Activated CD4-positive, alpha-beta T cell treated with anti-CD3 and anti-CD28 coated beads for 1 hour (primary cell): ENCODE measurements at places on chromosomes 2 and 18.

DNA sequence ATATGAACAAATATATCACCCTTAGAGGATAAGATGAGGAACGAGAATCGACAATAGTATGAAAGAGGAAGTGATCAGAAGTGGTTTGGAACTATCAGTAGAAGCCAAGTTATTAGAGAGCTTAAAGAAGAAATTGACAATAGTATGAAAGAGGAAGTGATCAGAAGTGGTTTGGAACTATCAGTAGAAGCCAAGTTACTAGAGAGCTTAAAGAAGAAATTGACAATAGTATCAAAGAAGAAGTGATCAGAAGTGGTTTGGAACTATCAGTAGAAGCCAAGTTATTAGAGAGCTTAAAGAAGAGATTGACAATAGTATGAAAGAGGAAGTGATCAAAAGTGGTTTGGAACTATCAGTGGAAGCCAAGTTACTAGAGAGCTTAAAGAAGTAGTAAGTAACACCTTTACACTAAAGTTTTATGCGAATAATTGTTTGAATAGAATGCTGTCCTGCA lies 175.5 kb downstream of the ZNF407 start:
- DNase-seq = no peak

DNA sequence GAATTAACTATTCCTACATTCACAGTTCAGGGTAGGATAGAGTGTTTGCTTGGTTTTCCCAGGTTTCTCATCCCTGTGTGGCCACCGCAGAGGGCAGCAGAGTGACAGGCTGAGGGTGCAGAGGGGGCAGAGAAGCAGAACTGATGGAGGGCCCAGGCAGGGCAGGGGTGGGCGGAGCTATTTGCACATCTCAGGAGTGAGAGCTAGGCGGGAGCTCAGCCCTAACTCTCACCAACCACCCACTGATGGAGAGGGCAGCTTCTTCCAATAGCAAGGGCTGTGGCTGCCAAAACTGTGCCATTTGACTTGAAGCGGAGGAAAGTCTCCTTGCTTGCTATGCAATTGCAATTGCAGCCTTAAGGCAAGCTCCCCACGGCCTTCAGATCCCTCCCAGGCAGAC lies 12.0 kb upstream of the DARS1 start:
- no peak for DNase-seq

- no peak for DNase-seq
Observed at GRCh38 chr2:23385351-23385747, 370 bp downstream of the KLHL29 start.

DNA sequence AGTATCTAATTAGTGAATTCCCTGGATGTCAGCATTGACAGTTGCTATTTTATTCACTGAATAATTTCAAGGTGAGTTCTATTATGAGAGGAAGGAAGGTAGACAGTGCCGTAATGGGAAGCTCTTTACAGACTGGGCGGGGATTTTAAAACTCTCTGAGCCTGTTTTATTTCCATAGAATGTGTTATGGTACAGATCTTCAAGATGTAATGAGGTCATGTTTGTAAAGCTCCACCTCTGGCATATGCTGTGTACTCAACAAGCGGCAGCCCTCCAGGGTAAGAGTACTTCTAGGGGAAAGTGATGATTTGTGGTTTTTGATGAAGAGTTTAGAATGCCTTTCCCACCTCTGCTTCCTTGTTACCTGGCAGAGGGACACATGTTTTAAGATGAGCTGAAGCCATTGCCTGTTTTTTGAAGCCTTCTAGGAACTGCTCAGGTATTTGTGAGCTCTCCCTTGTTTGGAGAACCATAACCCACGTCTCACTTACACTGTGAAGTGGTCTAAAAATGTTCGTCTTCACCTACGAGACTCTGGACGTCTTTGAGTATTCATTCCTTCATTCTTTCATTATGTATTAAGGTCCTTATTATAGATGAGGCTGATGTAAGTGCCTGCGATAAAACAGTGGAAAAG lies 251.2 kb downstream of the PTGR3 start:
- DNase-seq = no peak

GRCh38 chr2:45224321-45224992 lies 215.2 kb upstream of the SIX2 start:
- no peak for DNase-seq

GRCh38 chr18:45722899-45723298 lies 1.1 kb upstream of the SLC14A1 start:
- DNase-seq = peak; percentile 47

DNA sequence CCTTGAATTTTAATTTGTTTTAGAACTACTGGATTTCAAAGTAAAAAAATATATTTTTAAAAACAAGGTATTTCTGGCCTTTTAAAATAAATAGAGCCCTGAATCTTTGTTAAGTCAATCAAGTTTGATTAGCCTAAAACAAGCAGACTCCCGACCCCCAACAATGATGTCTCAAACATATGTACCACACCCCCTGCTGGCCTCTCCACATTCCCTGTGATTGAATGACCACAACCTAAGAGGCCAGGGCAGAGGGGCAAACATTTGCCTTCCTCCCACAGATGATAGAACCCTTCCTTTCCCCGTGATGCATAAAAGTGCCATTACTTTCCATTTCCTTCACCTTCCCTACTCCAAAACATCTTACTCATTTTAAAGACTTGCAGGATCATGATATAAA lies 130.9 kb downstream of the STK39 start:
- no peak for DNase-seq

DNA sequence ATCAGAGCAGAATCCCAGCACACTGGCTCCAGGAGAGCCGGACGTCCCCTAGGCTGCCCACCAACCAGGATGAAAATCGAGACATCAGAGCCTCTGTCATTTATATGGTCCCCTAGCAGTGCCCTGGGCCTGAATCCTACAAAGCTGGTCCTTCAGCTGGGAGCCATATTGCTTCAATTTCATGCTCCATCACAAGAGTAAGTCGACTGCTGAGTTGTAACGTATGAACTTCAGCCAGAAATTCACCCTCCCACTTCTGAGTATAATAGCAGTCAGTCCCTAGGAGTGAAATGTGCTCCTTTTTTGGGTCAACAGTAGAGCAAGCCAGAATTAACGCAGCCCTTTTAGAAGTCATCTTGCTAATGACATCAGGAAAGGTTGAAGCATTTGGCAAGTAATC lies 126.4 kb downstream of the CCBE1 start:
- DNase-seq = no peak

GRCh38 chr18:48409591-48410094 lies 460 bp upstream of the ZBTB7C start:
- DNase-seq = no peak

DNA sequence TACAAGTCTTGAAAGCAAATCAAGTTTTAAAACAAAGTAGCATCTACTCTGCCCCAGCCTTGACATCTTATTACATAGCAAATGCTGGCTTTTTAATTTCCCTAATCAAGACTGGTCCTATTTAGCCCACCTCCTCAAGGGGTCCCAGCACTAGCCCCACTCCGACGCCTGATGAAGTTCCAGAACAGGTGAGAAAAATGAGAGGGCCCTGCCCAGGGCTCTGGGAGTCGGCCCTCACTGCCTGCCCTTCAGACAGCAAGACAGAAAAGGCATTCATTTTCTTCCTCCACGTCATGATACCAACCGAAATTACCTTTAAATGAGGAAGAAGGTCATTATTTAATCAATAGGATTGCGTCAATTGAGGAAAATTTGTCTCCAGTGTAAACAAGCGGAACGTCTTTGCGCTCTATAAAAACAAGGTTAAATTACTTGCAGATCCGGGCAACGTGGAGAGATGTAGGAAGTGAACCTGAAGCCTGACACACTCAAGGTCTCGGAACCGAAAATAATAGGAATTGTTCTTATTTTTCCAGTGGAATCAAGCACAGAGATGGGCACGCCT lies 170.6 kb upstream of the PKDCC start:
- DNase-seq = no peak

- DNase-seq = no peak
Observed at GRCh38 chr2:168683996-168684395, 118.4 kb upstream of the NOSTRIN start.

DNA sequence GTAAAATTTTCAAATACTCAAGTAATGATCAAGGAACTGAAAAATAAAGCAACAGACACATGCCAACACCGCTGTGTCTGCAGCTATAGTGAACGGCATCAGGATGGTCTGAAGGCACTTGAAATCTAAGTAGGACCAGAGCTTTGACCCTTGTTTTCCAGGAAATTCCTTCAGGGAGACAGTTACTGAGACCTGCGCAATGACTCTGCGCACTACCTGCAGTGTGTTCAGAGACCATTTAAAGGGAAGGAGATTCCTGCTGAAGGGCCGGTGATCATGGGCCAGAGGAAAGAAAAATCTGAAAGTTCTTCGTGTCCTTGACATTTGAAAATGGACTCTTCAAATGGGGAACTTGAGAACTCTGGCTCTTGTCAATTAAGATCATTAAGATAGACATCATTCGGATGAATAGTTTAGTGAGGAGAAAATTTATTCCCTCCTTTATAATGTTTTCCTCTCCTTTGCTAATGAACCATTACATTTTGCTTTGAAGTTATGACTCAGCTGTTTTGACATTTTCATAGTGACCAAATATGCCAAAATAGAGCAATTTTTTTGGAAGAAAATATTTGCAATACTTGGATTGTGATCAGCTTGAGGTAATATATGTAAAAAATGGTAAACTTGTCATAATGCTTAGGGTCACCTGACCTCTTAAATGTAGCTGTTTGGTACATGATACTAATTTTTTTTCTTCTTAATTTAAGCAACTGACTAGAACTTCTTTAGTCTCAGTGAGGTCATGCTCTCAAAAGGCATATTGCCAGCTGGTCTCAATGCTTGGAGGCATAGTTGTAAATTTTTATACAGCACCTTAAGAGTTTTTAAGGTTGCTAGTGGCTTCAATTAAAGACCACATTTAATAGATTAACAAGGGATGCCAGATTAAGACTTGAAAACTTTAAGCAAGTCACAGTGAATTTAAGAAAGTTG lies 329.3 kb downstream of the ARHGAP15 start:
- DNase-seq = no peak

- no peak for DNase-seq
Observed at GRCh38 chr2:240200230-240201051, 60.0 kb upstream of the OTOS start.

DNA sequence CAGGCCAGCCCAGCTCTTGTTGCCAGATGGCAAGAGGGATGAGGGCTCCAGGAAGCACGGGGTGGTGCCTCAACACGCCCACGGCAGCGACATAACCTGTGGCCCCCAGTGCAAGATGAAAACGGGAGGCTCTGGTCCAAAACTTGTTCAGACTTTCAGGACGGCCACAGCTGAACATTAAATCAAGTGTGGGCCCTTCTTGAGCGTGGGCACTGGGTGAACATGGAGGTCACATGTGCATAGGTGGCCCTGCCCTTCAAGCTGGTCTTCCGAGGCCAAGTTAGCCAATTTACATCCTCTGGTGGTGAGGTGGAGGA lies 77.5 kb downstream of the NDUFA10 start:
- DNase-seq = no peak

- DNase-seq = no peak
Observed at GRCh38 chr18:31860488-31860887, 82.4 kb downstream of the TRAPPC8 start.

- no peak for DNase-seq
Observed at GRCh38 chr2:163182764-163183354, 344.3 kb upstream of the KCNH7 start.

- no peak for DNase-seq
Observed at GRCh38 chr2:119223521-119224390, at the start of gene STEAP3. TSS of gene STEAP3 (plus strand) at chr2:119223834. CDS start at chr2:119231013, 7,179 bp downstream.

GRCh38 chr18:3771121-3771971 lies 321.4 kb downstream of the TGIF1 start:
- DNase-seq = peak; percentile 58

DNA sequence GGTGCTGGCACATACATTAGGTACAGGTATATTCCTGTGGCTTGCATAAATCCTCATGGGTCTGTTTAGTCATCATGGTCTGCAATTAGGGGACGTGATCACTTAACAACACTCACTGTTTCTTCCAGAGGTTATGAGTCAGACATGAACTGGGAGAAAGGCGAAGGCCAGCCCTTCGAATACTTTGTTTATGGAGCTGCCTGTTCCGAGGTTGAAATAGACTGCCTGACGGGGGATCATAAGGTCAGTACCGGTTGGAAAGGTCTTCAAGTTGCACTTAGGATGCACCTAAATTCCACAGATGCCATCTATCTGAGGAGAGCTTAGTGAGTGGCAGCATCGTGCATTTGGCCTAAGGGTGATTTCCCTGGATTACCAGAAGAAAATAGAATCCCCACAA lies 76.9 kb downstream of the AOX1 start:
- DNase-seq = no peak

- DNase-seq = no peak
Observed at GRCh38 chr2:199956062-199956380, 639 bp downstream of the MAIP1 start.

DNA sequence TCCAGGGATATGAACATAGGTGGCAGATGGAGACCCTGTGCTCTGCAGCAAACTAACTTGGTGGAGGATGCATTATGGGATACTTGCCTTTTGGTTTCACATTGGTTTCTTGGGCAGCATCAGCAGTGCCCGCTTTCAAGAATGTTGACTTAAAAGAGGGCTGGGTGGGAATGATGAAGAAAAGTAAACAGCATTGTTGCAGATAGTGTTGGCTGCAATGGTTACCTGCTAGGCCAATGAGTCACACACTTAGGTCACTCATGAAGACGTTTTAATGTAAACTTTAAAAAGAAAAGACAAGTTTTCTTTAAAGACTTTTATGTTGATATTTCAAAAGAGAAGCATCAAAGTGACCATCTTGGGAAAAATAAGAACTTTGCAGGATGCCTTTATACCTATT lies 26.1 kb upstream of the FAM237A start:
- DNase-seq = no peak

- DNase-seq = no peak
Observed at GRCh38 chr2:220078439-220078838, 451.0 kb downstream of the SLC4A3 start.

DNA sequence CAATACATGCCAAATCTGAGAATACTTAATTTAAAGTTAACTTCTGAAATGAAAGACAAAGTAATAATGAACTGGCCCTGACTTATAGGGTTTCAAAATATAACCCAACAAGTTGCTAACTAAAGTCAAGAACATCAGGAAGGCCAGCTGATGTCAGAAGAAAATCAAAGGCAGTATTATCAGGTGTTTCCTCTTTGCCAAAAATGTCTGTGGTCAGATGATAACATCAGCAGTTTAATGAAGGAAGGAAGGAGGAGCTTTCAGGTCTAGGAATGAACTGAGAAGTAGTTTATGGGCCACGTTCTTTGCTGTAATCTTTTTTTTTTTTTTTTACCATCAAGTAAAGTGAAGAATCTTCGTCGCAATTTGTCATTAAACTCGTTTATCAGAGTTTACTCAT lies 40.9 kb downstream of the CDH2 start:
- DNase-seq = no peak

DNA sequence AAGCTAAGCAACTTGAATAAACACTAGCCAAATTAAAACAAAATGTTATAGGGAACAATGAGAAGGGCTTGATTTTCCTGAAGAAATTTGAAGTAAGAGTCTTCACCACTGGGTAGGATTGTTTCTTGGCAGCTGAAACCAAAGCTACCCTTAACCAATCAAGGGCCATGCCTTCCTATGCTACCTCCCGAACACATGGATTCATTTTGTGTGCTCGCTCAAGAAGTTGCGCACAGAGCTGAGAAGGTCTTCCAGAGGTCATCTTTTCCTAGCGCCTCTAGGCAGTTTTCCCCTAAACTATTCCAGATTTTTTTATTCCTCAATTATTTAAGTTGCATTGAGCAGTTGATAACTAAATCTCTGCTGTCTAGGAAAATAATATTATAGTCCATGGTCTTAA lies 264.6 kb downstream of the RBM43 start:
- DNase-seq = no peak
